ENCODE measurements at places on chromosomes 16 and 17.

- no peak for DNase-seq
These were observed 158.4 kb upstream of the IRX3 start for GRCh38 chr16:54444851-54445458.

GRCh38 chr16:84735849-84736586, 36.2 kb downstream of the USP10 start:
- no peak for DNase-seq

DNA sequence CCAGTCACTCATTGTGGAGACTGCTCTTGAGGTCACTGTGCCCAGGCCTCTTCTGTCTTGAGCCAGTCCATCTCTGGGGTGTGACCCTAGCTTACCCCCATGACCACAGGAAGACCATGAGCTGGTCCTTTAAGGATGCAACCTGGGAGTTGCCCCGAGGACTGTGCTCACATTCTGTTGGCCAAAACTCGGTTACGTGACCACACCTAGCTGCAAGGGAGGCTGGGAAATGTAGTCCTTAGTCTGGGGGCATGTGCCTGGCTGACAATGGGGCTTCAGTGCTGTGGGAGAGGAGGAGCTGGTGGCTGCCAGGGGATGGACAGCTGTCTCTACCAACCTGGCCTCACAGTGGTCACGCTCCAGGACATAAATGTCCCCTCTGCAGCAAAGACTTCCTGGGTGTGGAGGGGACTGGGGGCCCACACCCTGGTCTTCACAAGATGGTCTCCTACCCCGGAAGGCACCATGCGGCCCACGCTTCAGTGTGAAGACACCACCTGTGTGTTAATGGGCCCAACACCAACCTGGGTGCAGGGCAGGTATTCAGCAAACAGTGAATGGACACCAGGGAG, 55.4 kb downstream of the JPH3 start:
- peak; percentile 36 for DNase-seq

DNA sequence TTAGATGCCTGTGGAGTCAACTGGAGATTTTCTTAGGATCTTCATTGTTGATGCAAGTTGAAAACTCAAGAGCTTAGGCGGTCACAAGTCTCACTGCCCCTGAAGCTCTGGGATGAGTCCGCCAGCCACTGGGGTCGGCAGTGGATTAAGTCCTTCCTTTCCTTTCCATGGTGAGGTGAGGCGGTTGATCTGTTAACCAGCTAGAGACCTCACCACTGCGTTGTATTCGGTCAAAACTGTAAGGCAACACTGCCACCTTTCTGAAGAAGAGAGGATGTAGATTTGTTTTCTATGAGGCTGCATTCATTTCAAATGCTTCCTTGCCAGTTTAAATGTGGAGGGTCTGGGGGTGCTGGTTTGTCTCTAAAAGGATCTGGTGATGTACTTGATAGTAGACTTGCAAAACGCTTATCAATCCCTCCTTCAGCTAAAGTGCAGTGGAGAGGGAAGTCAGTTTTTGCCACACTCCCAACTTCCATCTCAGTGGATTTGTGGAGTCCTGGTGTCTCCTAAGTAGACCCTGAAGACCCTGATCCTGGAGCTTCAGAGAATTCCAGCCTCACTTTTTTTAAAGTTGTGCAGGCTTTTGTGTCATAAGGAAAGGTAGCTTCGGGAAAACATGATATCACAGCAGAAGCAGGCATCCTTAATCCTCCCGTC, 1.7 kb downstream of the MYOCD start:
- peak; percentile 11 for DNase-seq

- no peak for DNase-seq
These were observed 154.4 kb downstream of the ABCC12 start for GRCh38 chr16:48001324-48001895.

- peak; percentile 67 for DNase-seq
These were observed 26.9 kb downstream of the HSD17B2 start for GRCh38 chr16:82061861-82062525.

DNA sequence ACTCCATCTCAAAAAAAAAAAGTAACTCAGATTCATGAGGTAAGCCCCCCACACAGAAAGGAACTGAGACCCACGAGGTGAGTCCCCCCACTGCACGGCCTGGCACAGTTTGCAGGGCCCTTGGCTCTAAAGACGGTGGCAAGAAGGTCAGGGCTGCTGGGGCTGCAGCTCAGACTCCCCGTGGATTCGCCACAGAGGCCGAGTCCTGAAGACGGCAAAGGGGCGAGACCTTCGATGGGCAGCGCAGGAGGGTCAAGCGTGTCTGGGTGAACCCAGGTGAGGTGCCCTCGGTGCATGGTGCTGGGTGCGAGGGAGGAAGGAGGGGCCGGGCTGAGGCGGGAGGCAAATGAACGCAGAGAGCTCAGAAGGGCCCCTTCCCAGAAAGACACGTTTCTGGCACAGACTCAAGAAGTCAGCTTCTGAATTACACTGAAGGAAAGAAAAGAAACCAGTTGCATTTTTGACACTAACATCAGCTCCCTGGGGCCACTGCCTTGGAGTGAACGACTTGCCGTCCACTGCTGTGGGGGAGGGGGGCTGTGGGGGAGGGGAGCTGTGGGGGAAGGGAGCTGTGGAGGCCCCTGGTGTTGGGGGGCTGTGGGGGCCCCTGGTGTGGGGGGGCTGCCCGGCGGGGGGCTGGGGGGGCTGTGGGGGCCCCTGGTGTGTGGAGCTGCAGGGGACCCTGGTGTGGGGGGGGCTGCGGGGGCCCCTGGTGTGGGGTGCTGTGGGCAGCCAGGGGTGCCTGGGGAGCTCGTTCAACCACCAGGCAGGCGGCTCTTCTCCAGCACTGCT, 69.8 kb upstream of the METRNL start:
- no peak for DNase-seq

DNA sequence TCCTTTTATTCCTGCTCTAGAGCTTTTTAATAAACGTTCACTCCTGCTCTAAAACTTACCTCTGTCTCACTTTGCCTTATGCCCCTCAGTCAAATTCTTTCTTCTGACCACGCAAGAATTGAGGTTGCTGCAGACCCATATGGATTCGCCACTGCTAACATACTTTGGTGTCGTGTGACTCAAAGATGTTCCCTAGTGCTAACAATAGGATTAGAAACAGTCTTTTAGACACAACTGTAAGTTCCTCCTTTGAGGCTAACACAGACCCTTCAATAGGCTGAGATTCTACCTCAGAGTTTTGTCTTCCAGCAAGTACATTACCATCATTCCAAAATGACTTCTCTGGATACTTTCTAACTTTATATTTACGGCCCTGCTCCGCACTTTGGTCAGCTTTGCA, 149.5 kb upstream of the COX10 start:
- DNase-seq: no peak

GRCh38 chr17:55175788-55176427, 88.9 kb upstream of the HLF start:
- peak; percentile 24 for DNase-seq

DNA sequence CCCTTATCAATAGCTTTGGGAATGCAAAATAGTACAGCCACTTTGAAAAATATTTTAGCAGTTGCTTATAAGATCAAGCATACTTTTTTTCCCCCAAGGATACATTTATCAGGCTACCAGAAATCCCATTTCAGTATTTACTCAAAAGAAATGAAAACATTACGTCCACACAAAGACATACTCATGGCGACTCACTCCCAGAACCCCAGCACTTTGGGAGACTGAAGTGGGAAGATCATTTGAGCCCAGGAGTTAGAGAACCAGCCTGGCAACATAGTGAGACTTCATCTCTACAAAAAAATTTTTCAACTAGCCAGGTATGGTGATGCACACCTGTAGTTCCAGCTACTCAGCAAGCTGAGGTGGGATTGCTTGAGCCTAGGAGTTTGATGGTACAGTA, 5.9 kb downstream of the SKA2 start:
- no peak for DNase-seq

- DNase-seq: no peak
These were observed 5.7 kb upstream of the DOC2B start for GRCh38 chr17:187130-187529.

- DNase-seq: peak; percentile 61
These were observed 63.3 kb downstream of the TUBD1 start for GRCh38 chr17:59829217-59830006.

GRCh38 chr17:40883626-40884334, 1.3 kb downstream of the KRT20 start:
- no peak for DNase-seq

GRCh38 chr16:2438121-2438520, 8.9 kb downstream of the CCNF start:
- no peak for DNase-seq

DNA sequence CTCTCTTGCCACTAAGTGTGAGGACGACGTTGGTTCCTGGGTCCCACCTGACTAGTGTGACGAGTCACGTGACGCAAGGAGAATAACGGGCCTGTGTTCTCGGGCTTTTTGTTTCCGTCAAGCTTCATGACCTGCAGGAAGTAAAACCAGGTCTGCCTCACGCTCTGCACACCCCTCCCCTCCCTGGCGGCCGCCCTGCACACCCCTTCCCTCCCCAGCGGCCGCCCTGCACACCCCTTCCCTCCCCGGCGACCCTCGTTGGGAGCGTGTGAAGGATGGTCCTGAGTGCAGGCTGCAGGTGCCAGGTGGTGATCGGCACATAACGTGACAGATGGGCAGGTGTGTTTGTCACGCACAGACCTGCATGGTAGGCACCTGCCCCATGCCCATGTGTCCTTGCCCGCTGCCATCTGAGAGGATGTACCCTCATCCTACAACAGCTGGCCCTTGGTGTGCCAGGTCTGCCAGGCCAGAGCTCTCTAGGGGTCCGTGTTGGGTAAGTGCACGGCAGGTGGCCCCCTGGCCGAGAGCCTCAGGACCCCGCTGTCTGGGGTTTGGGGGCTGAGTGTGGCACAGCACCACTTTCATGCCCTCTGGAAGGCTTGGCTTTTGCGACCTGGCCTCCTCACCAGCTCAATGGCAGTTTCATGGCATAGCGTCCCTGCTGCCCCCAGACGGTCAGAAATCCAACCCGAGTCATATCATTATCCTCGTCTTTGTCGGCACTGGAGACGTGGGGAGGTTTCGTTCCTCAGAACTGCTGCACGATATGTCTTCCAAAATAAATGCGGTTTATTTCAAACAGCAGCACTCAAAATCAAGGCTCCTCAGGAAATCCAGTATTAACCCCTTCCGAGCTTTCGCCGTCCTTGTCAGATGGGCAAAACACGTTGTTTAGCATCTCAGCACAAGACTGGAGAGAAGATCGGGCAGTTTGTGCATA, 191.8 kb upstream of the CHMP6 start:
- DNase-seq: no peak

DNA sequence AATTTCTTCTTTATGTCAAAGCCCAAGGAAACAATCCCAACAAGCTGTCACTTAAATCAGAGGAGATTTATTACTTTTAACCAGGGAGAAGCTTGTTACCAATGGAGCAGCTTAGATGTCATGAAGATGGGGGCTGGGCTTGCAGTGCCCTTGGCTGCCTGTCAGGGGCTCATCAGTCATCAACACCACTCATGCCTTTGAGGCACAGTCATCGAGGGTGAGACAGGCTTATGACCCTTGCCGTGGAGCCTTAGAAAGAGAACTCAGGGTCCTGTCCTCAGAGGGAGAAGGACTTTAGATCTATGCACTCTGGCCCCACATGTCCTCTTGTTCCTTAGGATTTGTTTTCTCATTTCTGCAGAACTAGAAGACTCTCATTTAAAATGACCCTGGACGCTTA, 318.3 kb downstream of the CBLN1 start:
- DNase-seq: no peak

DNA sequence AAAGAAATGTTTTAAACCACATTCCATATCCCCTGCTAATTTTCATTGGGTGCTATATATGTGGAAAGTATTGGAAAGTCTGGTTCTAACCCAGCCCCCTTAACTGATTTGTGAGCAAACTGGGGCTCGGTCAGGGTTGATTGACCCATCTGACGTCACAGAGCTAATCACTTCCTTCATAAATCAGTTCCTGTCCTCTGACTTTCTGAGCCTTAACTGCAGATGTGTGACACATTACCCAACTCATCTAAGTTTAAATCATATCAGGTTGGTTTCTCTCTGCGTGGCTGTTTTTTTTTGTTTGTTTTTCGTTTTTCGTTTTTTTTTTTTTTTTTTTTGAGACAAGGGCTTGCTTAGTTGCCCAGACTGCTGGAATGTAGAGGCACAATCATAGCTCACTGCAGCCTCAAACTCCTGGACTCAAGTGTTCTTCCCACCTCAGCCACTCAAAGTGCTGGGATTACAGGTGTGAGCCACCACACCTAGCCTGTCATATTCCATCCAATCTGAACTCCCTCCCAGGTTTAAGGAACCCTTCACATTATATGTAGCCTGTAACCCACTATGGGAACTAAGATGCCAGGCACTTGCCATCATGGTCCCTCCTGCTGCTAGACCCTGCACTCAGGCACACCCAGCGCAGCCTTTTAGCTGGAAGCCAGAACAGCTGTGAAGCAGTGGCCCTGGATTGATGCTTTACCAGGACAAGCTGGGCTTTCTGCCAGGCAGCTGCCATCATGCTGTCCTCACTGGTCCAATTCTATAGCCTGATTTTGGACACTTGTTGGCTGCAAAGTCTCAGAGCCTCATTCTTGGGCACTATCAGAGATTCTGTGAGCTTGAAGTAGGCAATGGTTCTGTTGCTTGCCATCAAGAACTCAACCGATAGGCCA, 6.9 kb upstream of the BPTF start:
- DNase-seq: peak; percentile 43

DNA sequence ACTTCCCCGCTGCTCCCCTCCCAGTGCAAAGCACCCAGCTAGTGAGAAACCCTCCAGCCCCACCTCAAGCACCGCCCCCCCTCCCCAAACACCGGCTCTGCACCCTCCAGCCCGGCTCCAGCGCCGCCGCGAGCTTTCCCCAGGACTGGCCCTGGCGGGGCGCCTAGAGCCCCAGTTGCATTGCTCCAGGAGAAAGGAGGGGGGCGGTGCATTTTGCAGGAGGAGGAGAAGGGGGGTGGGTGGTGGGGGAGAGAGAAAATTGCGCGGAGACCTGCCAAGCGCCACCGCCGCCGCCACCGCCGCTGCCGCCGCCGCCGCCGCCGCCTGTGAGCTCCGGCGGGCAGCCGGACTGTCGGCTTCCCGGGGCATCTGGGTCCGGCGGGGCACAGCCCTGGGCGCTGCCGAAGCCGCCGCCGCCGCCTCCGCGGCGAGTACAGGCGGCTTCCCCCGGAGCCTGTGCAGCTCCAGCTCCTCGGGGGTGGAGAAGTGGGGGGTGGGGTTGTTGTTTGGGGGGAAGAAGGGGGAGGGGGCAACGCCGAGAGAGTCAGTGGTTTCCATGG, 333 bp upstream of the NOG start:
- peak; percentile 36 for DNase-seq

DNA sequence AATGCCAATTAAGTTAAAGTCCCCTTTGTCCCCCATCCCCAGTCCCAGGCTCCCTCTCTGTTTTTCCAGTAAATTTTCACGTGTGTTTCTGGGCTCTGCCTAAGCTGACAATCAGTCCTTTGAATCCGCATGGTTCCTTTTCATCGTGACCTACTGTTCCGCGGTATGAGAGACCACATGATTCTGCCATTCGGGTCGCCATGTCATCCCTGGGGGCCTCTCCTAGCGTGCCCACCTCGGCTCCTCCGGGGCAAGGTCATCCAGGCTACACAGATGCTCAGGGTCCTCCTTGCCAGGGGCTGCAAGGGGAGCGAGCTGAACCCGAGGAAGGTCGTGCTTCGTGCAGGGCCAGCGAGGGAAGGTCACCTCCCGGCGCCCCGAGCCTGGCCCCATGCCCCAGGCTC, 157.6 kb downstream of the RAB11FIP4 start:
- no peak for DNase-seq
